ENCODE measurements at places on chromosomes 7 and 10.

- DNase-seq, result no peak
These were observed 767.7 kb downstream of the KCNMA1 start for GRCh38 chr10:76869931-76870330.

- no peak for DNase-seq
These were observed 83.5 kb upstream of the CUX1 start for GRCh38 chr7:101733713-101734475.

GRCh38 chr10:106506526-106507283, 657.8 kb downstream of the SORCS1 start:
- DNase-seq, result no peak

DNA sequence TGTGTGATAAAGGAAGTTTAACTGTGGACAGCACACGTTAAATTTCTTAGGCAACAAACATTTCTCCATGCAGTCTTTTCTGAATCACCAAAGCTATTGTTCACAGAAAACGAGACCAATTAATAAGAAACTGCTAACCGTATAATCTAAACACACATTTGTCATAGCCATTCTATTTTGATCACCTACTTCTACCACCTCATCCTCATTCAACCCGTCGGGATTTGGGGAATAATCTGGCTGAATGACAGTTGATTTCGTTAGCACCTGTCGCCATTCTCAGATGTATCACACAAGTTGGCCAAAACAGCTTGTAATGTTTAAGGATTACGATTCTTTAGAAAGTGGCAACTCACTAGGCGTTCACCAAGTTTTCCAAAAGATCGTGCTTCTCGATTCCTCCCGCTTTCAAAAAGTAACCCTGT, 1.2 kb downstream of the EZH2 start:
- DNase-seq, result no peak

- DNase-seq, result no peak
These were observed 99.5 kb downstream of the MYL10 start for GRCh38 chr7:101529560-101529959.

DNA sequence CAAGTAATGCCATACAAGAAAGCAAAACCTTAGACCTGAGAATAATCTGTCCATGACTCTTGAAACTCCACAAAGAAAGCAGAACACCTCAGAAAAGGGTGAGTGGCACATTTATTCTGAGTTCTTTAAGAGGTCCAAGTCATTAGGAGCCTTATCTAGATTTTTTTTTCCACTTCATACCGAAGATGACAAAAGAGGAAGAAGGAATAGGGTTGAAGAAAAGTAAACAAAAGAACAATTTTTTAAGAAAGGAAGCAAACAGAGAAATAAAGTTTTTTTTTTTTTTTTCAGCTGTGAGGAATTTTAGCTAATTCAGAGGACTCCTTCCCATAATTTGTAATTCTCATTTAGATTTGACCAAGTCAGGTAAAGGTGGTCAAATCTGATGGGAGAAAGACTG, 13.1 kb upstream of the MTPN start:
- DNase-seq, result no peak

DNA sequence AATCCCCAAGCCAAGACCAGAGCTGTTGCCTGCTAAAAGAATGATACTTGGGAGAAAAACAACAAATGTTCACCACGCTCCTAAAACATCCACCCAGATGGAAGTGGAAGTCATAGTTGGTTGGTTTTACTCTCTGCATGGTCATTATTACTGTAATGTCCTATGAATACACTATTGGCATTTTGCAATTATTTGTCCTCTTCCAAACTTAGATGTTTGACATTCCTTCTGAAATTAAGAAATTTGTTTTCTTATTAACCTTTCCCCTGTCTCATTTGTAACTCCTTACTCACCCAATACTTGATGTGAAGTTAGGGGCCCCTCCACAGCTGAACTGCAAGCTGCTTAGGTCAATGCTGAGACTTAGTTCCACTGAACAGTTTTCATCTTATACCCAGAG, 383.3 kb downstream of the INHBA start:
- no peak for DNase-seq

DNA sequence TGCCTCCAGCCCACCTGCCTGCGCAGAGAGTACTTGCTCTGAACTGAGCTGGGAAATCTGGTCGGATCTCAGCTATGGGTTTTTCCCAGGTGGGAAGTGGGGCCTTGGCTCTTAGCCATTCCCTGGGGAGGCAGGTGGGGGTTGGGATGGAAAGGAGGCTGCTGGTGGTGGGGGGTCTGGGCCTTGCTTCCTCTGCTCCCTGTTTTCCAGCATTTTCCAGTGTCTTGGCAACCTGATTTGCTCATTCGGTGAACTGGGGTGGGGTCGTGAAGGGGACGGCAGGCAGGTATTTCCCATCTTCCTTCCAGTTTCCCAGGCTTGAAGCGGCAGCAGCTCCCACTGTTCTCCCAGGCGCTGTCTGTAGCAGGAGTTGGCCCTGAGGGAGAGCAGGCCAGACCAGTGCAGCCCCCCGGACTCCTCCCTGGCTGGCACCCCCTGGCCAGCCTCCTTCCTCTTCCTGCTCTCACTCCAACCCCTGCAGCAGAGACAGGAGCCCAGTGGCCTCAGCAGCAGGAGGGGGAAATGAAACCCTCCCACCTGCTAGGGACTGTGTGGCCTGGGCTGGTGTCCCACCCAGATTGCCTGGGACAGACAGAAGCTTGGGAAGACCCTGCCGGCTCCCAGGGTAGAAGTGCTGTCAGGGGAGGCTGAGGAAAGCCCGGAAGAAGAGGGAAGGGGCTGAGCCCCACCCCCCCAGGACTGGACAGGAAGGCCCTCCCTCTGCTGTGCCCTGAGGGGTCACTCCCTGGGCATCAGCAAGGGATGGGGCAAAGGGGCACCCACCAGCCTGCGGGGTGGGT, 6.6 kb downstream of the TRIM8 start:
- DNase-seq, result no peak

- no peak for DNase-seq
These were observed 2.6 kb upstream of the ASCC1 start for GRCh38 chr10:72218726-72219125.

DNA sequence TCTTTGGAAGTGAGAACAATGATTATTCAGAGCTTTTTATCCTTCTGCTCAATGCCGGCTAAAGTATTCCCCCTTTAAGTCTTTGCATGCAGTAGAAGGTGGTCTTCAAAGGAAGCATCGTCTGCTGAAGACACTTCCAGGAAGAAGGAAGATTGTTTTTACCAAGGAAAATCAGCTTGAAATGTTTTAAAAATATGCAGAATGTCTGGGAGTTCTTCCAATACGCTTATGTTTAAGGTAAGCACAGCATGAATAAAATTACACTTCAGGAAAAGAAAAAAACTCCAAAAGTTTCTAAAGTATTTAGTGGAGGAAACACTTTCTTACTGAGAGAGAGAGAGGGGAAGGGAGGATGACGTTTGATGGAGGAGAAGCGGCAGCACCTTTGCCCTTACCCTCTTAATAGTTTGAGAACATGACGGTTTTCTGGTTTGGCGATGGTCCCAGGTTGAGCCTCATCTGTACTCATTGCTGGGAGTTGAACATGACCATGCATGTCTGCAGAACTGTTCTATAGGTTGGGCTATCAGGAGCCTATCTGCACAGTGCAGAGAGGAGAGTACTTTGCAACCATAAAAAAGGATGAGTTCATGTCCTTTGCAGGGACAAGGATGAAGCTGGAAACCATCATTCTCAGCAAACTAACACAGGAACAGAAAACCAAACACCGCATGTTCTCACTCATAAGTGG, 338.1 kb downstream of the ACTR3B start:
- no peak for DNase-seq

DNA sequence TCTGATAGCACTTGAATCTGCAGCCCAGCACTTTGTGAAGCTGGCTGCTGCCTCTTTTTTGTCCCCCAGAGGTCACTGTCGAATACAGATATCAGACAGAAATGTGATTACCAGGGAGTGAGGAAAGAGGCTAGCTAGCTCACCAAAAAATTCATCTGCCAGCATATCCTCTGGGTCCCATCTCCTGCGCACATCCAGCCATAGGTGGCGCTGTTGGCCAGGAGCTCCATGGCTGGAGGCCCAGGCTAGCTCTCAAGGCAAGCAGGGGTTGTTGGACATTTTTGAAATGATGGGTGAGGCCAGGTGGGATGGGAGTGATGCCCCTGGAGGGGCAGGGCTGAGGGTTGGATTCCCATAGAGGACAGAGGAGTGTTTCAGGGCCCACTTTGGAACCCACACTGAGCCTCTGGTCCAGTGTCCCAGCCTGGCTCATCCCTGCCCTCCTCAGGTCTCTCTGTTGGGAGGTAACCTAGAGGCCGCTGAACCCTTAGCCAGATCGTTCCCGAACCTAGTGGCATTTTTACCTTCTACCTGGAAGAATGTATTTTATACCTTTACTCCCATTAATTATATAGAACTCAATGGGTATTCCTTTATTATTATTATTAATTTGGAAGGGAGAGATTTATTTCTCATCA, 14.8 kb downstream of the DPCD start:
- peak; percentile 57 for DNase-seq

GRCh38 chr10:106255111-106255678, 909.3 kb downstream of the SORCS1 start:
- DNase-seq, result no peak

DNA sequence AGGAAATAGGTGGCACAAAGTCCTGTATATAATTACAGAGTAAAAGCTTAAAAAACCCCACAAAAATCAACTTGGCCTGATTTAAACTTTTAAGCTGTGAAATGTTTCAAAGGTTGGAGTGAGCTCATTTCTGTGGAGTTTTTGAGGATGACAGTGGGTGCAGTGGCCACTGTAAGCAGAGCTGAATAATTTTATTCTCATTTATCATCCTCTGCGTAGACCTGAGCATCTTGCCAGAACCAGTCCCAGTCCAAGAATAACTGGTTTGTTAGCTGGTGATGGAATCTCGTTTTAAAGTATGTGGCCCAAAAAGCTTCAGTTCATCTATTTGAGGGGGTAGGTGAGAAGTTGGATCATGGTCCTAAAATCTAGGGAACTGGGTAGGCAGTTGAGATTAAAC, 4.4 kb downstream of the BMPER start:
- DNase-seq, result no peak

DNA sequence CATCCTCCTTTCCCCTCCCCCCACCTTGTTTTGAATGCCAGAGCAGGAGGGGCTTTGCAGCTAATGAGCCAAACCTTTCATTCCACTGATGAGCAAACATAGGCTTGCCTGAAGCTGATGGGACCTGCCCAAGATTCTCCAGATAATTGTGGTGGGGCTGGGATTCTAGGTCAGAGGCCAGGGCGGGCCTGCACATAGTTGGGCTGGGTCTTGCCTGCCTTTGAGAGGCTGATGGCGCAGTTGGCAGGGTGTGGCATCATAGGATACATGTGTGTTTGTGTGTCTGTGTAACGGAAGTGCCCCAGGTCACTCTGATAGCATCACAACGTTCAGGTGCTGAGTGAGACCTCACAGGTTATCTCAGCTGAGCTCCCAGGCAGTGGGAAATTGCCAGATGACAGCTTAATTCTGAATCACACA, 22.9 kb downstream of the BTBD16 start:
- DNase-seq, result no peak

DNA sequence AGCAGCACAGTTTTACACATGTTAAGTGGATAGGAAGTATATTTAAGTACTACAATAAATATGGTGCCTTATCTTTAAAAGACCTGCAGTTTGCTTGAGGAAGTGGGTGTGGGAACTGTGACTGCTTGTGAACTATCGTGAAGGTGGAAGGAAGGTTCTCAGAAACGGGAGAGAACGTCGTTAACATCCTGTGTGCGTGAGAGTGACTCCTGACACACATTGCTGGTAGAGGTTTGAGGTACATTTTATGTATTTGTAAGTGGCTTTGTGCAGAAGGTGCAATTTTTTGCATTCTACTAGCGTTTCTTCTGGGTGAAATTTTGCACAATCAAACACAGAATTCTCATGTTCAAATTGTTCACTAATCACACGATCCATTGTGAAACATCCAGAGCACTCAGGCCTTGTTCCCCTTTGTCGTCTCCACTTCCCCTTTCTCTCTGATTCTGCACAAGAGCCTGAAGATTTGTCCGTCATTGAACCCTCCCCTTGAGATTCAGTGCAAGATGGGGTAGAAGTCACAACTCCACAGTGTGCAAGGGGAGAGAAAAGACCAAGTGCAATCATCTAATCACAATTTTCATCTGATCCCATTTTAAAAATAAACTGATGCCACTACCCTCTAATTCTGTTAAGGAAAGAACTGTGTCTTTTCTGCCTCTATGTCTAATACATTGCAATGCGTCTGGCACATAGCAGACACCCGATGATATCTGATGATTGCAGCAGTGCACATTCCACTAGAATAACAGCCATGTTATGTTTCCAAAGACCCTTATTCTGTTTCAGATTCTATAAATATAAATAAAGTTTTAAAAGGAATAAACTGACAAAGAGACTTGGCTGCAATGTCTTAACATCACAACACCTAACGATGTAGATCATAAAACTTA, 279.9 kb downstream of the NEBL start:
- no peak for DNase-seq

- no peak for DNase-seq
These were observed 75.9 kb downstream of the RGS10 start for GRCh38 chr10:119466655-119467054.

DNA sequence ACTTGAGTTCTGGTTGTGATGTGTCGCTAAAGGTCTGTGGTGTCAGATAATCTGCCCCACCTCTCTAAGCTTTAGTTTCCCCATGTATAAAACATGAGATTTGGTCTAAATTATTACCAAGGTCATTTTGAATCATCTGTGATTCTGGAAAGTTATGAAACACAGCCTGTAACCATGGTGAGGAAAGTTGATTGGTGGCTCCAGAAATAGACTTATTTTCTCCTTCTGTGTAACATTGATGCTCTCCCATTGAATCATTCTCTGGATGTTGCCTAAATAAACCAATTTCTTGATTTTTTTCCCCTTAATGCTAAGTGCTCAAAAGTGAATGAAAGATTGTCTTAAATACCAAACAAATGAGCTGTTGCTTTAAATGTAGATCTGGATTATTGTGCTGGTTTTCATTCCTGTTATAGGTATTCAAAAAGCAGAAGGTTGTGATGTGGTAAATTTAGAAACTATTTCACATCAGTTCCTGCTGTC, 30.0 kb upstream of the PCGF5 start:
- no peak for DNase-seq

- no peak for DNase-seq
These were observed 55.2 kb upstream of the GDF10 start for GRCh38 chr10:47244560-47245500.

- DNase-seq, result no peak
These were observed 39.4 kb downstream of the VIPR2 start for GRCh38 chr7:159105066-159105780.

DNA sequence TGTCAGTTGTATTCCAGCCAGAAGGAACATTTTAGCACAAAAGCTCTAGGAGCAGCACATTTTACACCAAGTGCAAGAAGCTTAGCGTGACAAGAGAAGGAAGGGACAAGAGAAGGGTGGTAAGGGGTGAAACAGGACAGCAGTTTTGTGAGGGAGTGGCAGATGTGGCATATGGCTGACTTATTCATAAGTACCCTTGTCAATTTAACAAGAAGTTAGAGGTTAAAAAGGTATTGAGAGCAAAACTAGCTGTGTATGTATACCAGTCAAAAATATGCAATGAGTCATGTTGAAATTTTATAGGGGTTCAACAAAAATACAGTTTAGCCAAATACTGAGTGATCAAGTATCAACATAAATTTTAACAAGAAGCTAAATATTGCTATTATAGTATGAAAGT, 561.5 kb upstream of the POT1 start:
- no peak for DNase-seq

Measured in COLO829 (cell line).